Fibroblast of skin of left quadriceps (primary cell): ENCODE measurements at places on chromosomes 1 and 21.

GRCh38 chr1:56477164-56478111 is 101.9 kb downstream of the PLPP3 start:
- no peak for DNase-seq

DNA sequence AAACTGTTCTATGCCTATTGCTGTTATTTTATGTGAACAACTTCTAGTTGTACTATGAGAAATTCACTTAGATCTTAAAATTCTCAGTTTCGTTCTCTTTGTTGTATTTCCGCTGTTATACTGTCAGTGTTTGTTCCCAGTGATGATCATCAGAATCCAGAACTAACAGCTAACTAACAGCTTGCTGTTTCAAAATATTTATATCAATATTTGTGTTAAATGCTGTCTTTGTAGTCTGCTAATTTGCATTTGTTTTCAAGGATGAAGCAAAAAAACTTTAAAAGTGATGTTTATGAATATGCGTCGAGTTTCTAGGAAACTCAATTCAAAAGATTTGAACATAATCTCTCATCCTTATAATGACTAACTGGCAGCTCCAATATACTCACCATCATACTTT is 84.5 kb downstream of the SPATA17 start:
- DNase-seq, result no peak

- DNase-seq, result no peak
Observed at GRCh38 chr1:62142496-62142895, 52.2 kb upstream of the L1TD1 start.

GRCh38 chr1:151516031-151516511 is 4.9 kb downstream of the CGN start:
- DNase-seq, result no peak

DNA sequence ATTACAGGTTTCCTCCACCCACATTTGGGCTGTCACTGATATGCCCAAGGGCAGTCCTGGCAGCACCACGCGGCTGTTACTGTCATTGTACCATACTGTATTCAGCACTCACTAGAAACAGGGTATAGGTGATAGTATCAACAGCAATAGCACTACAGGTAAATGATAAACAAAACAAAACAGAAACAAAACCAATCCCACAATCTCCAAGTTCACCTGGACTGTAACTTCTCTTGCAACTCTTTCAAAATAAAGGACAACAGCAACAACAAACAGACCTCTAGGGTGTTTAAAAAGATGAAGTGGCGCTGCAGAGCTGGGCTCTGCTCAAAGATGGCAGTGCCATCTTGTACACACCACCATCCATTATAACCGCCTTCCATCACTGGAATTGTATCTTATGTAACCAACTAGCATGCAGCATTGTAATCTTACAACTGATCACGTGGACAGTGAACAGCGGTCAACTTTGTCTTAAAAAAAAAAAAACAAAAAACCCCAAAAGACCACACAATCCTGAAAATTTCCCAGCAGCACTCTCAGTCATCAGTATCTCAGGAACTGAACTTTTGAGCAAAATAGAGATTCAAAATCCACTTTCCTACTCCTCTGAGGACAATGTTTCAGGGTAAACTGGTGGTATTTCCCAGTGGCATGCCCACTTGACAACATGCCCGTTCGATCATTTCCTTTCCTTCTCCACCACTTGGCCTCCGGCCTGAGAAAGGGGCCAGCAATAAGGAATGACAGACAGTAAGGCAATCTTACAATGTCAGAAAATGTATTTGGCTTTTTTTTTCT is 3.8 kb downstream of the IRF2BP2 start:
- DNase-seq, result no peak

DNA sequence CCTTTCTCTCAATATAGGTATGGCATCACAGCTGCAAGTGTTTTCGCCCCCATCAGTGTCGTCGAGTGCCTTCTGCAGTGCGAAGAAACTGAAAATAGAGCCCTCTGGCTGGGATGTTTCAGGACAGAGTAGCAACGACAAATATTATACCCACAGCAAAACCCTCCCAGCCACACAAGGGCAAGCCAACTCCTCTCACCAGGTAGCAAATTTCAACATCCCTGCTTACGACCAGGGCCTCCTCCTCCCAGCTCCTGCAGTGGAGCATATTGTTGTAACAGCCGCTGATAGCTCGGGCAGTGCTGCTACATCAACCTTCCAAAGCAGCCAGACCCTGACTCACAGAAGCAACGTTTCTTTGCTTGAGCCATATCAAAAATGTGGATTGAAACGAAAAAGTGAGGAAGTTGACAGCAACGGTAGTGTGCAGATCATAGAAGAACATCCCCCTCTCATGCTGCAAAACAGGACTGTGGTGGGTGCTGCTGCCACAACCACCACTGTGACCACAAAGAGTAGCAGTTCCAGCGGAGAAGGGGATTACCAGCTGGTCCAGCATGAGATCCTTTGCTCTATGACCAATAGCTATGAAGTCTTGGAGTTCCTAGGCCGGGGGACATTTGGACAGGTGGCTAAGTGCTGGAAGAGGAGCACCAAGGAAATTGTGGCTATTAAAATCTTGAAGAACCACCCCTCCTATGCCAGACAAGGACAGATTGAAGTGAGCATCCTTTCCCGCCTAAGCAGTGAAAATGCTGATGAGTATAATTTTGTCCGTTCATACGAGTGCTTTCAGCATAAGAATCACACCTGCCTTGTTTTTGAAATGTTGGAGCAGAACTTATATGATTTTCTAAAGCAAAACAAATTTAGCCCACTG is 11.5 kb downstream of the HIPK1 start:
- no peak for DNase-seq

- no peak for DNase-seq
Observed at GRCh38 chr1:109266965-109267364, 16.0 kb downstream of the PSRC1 start.

DNA sequence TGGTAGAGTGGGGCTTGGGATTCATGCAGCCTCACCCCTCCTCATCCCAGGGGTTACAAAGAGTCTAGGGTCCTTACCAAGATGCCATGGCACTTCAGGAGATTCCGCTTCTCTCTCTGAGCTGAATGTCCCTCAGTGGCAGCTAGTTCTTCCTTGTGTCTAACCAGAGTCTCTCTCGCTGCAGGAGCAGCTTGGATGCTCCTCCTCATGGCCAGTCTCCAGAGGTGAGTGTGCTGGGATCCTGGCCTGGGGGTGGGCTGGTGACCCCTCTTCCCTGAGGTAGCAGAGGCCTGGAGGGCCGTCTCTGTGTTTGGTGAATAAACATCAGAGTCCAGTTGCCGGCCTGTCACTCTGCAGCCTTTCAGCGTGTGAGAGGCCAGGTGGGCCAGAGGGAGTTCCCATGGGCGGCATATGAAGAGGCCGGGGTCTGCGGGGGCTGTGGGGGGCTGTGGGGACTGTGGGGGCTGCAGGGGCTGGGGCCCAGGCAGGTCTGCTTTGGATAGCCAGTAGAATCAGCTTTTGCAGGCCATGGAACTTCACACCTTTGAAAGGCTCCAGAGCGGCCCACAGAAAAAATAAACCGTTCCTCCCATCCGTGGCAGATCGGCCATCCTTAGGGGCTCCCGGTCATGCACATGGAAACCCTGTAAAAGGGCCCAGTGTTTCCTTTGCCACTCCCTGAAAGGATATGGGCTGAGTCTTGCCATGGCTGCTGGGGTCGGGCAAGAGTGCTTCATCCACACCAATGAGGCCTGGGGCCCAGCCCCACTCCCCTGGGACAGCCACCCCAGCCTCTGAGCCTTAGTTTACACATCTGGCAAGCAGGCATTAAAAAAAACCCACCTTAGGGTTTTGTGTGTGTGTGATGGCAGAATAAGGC is 256.4 kb downstream of the FOXD2 start:
- no peak for DNase-seq

GRCh38 chr1:31954607-31955283 is 16.6 kb upstream of the PTP4A2 start:
- peak; percentile 97 for DNase-seq

DNA sequence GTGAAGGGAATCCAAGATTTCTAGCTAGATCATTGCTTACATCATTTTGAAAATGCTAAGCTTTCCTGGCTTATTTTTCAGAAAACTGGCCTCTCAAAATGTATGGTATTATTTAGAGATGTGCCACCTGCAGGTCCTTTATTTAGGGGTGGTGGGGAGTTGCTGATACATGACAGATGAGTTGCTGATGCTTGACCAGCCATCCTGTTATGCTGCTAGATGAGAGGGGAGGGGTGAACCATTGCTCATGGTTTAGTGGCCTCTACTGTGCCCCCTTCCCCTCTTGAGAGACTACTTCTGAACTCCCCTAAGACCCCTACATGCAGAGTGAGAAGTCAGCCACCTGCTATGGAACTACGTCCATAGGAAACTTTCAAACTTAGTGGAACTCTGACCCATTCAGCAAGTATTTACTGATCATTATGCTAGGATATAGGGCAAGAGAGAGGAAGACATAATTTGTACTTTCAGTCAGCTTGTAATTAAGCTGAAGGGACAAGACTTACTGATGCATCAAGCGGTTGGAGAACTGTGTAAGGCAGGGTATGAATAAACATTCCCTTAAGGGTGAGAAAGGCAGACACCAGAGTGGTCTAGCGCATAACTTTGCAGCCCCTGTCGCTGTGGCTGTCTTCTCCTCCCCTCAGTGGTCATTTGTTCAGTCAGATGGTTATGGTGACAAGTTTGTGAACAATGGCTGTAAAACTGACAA is 34.6 kb downstream of the SLAMF6 start:
- DNase-seq, result no peak

DNA sequence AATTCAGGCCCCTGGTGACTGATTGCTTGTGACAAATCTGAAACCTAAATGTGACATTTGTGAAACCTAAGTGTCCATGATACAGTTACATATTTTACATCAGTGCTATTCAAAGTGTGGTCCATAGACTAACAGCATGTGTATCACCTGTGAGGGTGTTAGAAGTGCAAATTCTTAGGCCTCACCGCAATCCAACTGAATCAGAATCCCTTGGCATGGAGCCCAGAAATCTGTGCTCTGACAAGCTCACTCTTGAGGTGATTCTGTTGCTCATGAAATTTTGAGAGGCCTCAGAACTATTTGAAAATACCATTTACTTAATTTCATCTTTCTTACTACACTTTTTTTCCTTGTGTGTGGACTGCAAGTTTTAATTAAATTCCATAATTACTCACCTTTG is 587.9 kb downstream of the ADGRL2 start:
- peak; percentile 40 for DNase-seq

DNA sequence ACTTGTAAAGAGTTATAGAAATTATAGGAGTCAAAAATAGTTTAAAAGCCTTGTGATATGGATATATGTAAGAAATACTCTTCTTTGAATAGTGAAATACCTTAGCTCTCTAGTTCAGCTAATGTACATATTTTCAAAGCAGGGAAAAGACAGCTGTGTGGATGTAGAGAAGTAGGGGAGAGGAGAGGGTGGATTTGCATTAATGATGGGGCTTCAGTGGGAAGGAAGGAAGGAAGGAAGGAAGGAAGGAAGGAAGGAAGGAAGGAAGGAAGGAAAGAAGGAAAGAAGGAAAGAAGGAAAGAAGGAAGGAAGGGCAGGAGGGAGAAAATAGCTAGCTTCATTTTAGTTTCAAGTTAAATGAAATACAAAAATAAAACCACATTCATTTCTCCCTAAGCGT is 62.4 kb upstream of the RGS1 start:
- no peak for DNase-seq

DNA sequence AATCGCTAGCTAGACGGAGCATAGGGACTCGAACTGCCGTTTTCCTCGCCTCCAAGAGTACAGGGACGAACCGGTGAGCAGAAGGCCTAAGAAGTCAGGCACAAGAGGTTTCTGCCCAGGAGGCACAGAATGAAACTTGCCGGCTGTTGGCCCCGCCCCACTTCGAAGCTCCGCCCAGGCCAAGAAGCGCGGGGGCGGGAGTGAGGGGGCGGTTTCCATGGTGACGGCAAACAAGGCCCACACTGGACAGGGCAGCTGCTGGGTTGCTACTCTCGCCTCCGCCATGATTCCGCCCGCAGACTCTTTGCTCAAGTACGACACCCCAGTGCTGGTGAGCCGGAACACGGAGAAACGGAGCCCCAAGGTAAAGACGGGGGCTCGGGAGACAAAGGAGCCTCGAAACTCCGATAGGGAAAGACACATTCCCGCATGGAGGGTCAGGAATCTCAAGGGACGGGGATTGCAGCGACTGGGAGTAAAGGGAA is at the start of gene DNALI1:
Gene DNALI1 (plus strand): TSS at position 229 of the 485 bp plus-strand sequence. CDS start 55 bp downstream, at position 284.
- DNase-seq, result peak; percentile 56

- no peak for DNase-seq
Observed at GRCh38 chr1:208179263-208179816, 64.8 kb downstream of the PLXNA2 start.

DNA sequence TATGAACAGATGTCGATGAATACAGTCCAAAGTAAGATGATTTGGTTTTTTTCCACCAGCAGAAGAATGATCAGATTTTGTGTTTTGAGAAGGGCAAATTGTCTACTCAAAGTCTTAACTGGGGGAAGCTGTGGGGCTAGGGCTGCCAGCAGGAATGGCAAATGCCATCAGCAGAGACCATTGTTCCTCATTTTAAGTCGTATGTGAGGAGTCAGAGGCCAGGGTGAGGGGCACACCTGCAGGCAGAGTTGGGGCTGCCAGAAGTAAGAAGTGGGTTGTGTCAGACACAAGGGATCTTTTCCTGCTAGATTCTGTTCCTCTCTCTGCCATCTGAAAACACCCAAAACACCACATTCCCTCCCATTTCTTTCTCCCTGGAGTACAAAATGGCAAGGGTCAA is 8.7 kb downstream of the PARK7 start:
- no peak for DNase-seq

- no peak for DNase-seq
Observed at GRCh38 chr1:183223467-183223866, 37.4 kb downstream of the LAMC2 start.

GRCh38 chr1:150881331-150882070 is 5.1 kb upstream of the ARNT start:
- DNase-seq, result peak; percentile 98

DNA sequence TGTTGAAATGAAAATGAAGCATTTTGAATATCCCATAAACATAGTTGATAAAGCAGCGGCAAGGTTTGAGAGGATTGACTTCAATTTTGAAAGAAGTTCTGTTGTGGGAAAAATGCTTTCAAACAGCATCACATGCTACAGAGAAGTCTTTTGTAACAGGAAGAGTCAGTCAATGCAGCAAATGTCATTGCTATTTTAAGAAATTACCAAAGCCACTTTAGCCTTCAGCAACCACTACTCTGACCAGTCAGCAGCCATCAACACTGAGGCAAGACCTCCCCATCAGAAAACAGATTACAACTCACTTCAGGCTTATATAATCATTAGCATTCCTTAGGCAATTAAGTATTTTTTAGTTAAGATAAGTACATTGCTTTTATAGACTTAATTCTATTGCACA is 33.8 kb upstream of the FCRL3 start:
- DNase-seq, result no peak

DNA sequence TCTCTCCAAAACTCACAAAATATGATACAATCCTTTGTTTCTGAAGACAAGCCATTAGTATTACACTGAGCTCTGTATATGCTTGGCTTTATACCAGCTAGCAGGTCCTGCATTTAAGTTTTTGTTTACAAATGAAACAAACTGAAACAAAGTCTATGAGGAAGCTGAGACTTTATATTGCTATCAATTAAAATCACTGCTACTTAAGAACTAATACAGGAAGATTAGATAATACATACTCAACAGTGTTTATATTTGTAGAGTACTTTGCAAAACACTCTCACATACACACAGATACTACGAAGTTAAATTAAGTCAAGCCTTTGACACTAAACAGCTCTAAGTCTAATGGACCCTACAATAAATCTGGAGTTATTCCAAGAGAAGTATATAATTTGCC is 247.4 kb downstream of the CRB1 start:
- no peak for DNase-seq
